Ecto neural progenitor cell (in vitro differentiated cells): ENCODE measurements at places on chromosomes 16 and 17.

- DNase-seq: no peak
Measured at GRCh38 chr17:68695659-68696058, 94.5 kb upstream of the FAM20A start.

GRCh38 chr16:67384778-67385510 lies 8.4 kb downstream of the TPPP3 start:
- no peak for DNase-seq

- peak; percentile 72 for DNase-seq
Measured at GRCh38 chr17:66200685-66201092, 8.8 kb upstream of the CEP112 start.

- no peak for DNase-seq
Measured at GRCh38 chr17:66994930-66995535, 30.5 kb downstream of the CACNG4 start.

DNA sequence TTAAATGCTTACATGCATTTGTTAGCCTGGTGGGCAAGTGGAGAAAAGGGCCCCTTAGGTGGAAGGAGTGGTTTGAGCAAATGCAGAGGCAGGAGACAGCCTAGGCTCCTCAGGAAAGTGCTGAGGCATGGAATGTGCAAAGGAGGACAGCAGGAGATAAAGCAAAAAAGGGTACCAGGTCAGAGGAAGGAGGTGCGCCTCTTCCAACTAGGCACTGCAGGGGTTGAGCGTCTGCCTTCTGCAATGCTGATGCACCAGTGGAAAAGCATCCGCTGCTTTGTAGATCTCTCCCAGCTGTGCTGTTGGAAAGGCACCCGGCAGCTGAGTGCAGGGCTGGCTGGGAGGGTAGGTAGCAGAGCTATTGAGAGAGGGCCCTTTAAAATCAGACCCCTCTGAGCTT lies 287.0 kb upstream of the XYLT1 start:
- no peak for DNase-seq

- no peak for DNase-seq
Measured at GRCh38 chr16:15548482-15548891, 94.5 kb downstream of the MARF1 start.

GRCh38 chr17:9575381-9576101 lies at the start of gene STX8:
Gene STX8 (minus strand): TSS chr17:9575820. CDS start chr17:9575808, 12 bp downstream.
- DNase-seq: peak; percentile 97
